ENCODE measurements at places on chromosomes 7 and 10.

DNA sequence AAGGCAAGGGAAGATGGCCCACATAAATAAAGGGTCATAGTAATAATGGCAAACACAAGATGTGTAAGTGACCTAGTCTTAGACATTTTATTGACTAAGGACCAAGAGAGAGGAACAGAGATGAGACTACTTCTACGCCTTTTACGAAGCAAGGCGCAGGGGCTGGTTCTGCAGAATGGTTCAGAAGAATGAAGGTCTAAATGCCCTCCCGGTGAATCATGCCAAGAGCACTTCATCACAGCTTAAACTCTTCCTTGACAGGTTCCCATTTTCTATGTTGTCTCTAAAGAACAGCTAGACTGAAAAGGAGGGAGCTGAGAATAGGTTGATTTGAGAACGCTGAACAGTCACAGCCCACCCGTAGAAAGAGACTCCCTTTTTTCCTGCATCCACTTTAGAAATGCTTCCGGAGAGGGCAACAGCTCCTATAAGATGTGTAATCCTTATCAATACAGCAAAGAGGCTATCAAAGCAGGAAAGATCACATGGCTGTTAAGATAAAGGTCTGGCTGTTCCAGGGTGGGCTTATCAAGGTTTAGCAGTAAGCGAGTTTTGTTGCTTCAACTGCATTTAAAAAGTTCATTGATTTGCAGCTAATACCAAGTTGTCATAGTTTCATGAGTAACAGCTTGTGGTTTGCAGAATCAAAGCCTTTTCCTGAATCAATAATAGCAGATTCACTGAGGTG, 93.4 kb upstream of the AUTS2 start:
- no peak for DNase-seq

DNA sequence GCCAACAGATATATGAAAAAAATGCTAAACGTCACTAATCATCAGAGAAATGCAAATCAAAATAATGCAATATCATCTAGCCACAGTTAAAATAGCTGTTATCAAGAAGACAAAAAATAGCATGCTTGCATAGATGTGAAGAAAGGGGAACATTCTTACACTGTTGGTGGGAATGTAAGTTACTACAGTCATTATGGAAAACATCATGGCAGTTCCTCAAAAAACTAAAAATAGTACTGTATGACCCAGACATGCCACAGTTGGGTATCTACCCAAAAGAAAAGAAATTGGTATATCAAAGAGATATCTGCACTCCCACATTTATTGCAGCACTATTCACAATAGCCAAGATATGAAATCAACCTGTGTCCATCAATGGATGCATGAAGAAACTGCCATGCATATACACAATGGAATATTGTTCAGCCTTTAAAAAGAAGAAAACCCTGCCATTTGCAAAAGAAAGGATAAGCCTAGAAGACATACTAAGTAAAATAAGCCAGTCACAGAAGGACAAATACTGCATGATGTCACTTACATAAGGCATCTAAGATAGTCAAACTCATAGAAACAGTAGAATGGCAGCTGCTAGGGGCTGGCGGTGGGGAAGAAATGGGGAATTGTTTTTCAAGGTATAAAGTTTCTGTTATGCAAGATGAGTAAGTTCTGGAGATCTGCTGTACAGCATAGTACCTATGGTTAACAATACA, 107.0 kb downstream of the PTPN20 start:
- no peak for DNase-seq

- DNase-seq, result no peak
Measured at GRCh38 chr7:70944516-70944915, 187.4 kb upstream of the GALNT17 start.

- DNase-seq, result no peak
Measured at GRCh38 chr10:132466520-132467463, 69.8 kb downstream of the PWWP2B start.

DNA sequence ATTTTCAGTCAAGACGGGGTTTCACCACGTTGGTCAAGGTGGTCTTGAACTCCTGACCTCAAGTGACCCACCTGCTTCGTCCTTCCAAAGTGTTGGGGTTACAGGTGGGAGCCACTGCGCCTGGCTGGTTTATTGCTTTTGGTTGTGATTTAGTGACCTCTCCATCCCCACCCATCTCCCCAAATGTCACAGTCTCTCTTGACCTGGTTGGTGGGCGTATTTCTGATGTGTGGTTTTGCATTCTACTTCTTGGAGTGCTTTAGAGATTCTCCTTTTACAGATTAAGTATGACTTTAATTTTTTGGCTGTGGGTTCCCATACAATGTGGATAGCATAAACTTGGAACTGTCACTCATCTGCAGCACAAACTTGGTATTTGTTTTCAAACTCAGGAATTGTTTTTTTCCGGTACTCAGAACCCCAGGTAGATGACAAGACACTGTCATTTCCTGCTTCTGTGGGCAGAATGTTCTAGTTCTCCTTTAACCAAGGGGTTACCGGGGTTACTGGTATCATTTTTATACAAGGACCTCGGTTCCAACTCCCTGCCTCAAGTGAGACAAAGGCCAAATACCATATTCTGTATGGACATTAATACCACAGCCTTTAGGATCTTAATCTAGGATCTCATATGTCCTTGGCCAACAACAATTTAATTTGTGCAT, 50.5 kb downstream of the MRC1 start:
- no peak for DNase-seq

- no peak for DNase-seq
Measured at GRCh38 chr10:70906953-70907636, 18.7 kb upstream of the PCBD1 start.

- DNase-seq, result no peak
Measured at GRCh38 chr7:133510326-133511055, 257.6 kb downstream of the EXOC4 start.

Data from stimulated activated CD8-positive, alpha-beta memory T cell treated with anti-CD3 and anti-CD28 coated beads, Interleukin-2, amount 100 ng/mL, for 1 hour (primary cell).